ENCODE measurements at places on chromosomes 2 and 18.

GRCh38 chr2:177712462-177712861, 319.9 kb downstream of the AGPS start:
- no peak for DNase-seq

GRCh38 chr2:55052129-55053061, 2.1 kb upstream of the RTN4 start:
- DNase-seq, result no peak

GRCh38 chr2:98669675-98670074, 61.3 kb downstream of the MGAT4A start:
- no peak for DNase-seq

- no peak for DNase-seq
These were observed 11.7 kb downstream of the CCBE1 start for GRCh38 chr18:59685501-59685900.

DNA sequence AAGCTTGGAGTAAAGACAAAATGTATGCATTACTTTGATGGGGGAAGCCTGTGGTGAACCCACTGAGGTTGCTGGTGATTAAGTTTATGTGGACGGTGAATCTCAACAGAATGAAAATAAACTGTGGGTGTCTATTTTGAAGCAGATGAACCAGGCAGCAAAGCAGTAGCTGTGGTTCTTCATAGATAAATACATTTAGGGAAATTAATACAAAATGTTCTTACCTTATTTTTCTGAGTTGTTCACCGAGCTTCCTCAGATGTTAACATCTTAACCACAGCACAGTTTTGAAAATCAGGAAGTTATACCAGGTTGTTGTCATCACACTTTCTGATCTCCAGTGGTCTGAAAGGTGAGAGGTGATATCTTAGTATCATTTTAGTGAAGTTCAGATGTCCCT, 53.9 kb downstream of the NCK2 start:
- DNase-seq, result no peak

GRCh38 chr2:69567157-69567908, 76.2 kb downstream of the AAK1 start:
- DNase-seq, result no peak

DNA sequence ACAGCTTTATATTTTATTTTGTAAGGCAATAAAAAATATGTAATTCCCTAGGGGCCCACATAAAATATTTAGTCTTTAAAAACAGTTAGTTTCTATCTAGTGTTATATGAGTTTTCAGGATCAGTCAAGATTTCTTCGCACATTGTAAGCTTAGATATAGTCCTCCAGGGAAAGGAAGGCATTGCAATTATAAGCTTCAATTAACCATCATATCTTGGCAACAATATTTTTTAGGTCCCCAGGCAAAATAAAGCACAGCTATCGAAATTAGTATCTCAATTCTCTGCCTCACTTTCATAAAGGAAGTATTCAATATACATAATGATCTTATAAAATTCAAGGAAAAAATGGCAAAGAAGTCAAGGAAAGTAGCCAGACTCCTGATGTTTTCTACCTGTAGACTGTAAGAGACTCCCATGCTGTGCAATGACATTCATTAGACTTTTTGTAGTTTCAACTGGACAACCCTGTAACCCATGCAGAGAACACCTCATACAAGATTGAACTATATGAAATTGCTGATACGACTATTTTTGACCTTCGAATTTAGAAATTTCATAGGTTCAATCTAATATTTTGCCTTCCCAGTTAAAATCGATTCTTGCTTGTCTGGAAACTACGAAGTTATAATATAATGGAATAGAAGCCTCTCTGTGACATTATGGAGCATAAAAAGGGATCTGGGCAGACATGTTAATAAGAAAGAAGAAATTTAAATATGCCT, 96.8 kb downstream of the UNC80 start:
- no peak for DNase-seq

DNA sequence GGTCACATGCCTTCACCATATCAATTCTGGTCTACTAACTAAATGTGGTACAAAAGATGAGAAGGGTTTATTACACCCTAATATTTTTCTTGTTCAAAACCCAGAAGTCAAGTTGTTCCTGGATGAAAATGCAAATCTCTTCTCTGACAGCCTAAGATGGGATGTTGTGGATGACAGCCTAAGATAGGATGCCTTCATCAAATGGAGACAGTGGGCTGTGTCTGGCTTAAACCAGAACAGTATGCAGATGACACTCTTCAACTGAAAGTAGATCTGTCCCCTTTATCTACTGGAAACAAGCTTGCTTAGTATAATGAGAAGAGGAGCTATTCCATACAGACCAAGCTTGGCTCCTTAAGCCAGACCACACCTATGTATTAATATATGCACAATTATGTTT, 17.7 kb downstream of the NXPH2 start:
- DNase-seq, result no peak

- no peak for DNase-seq
These were observed 208.9 kb upstream of the BOD1L2 start for GRCh38 chr18:56937874-56938430.

DNA sequence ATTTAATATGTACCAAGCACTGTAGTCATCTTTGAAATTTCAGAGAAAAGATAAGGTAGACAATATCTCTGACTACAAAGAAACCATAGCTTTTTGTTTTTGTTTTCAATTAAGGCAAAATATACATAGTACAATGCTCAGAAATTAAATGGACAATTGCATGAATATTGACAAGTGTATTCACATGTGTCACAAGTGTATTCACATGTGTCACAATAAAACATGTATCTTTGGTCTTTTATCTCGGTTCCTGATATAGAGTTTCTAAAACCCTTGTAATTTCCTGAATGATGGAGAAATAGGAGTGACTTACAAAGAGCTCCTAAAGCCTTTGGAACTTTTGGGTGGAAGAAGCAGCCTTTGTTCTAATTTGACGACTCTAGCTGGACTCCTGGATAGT, 756.4 kb downstream of the EPHA4 start:
- no peak for DNase-seq

GRCh38 chr2:216694826-216695217, 527 bp downstream of the IGFBP5 start:
- no peak for DNase-seq

DNA sequence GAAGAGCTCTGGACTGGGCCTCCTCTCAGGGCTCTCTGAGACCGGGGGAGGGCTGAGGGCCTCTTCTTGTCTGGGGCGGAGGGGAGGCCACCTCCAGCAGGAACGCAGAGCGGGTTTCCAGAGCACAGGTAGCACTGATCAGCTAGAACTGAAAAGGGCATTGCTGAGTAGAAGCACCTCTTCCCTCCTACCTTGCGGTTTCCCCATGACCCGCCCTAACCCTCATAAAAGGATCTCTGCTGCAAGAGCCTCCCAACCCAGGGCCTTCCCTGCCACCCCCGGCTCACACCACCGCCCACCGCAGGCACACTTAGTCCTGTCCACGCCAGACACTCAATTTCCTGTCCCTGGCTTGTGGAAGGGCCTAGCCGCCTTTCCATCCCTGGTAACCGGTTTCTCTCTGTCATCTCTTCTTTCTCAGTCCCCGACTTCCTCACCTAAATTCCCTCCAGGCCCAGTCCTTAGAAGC, 966 bp downstream of the ADCY3 start:
- no peak for DNase-seq
